Sigmoid colon (tissue), 7 donors: ENCODE measurements at places on chromosomes 7 and 10. TPM values are rescaled to one million over a fixed set of nuclear protein-coding genes. Genes with fewer than 3 reads are reported as not detected.

DNA sequence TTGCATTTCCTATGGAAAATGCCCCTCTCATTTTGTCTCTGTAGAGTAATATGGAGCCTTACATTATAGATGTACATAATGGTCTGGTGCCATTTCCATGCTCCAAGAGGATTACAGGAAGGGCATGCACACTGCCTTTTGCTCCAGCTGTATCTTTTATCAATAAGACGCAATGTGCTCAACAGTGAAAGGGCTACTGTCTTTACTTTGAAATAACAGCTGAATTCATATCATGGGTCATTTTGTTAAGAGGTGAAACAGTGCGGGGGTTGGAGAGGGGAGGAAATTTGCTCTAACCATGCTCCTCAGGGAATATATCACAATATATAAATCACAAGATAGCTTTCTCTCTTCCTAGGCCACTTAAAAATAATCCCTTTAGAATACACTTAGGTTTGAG, 77.7 kb downstream of the ICA1 start:
- no peaks in the 10 kb centered on the region for H3K36me3 ChIP-seq
- no peak overlapping the region for H3K4me3 ChIP-seq
- no peak for DNase-seq
- no peaks in the 10 kb centered on the region for H3K27me3 ChIP-seq

DNA sequence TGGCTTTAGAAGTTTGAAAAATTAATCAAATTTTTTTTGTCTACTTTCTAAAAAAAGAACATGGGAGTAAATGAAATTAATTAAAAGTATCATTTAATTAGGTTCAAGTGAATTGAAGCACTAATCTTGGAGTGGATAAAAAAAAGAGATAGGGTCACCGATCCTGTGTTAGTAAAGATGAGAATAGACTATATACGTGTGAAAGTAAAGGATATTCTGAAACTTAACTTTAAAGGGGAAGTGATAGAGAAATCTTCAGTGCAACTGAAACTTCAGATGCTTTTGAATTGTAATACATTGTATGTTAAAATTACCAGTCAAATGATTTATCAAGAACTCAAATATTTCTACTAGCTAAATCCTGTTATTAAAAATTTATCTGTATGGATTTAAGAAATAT, 4.8 kb downstream of the NHLRC2 start:
- no peak overlapping the region for H3K4me3 ChIP-seq
- no peaks in the 10 kb centered on the region for H3K27me3 ChIP-seq
- H3K4me1 ChIP-seq: peaks cover 37% of the 10 kb centered on the region
- H3K36me3 ChIP-seq: peaks cover 9% of the 10 kb centered on the region

DNA sequence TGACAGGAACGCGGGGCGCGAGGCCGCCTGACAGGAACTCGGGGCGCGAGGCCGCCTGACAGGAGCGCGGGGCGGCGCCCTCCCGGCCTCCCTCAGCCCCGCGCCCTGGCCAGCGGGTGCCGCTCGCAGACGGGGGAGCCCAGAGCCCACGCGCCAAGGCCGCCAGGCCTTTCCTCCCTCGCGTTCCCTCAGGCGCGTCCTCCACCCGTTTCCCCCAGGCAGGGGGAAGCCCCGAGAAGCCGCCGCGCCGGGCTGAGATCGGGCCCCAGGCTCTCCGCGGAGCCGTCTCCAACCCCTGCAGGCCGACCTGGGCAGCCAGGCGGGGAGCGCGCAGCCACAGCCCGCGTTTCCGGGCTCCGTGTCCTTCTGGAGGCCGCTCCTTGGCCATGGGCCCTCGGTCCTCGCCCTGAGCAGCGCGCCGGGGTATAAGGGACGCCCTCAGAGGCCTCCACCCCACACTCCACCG, 17.7 kb downstream of the PTPRN2 start:
- peaks cover 36% of the 10 kb centered on the region for H3K27me3 ChIP-seq
- H3K4me1 ChIP-seq: peaks cover 9% of the 10 kb centered on the region
- no peak overlapping the region for H3K27ac ChIP-seq

DNA sequence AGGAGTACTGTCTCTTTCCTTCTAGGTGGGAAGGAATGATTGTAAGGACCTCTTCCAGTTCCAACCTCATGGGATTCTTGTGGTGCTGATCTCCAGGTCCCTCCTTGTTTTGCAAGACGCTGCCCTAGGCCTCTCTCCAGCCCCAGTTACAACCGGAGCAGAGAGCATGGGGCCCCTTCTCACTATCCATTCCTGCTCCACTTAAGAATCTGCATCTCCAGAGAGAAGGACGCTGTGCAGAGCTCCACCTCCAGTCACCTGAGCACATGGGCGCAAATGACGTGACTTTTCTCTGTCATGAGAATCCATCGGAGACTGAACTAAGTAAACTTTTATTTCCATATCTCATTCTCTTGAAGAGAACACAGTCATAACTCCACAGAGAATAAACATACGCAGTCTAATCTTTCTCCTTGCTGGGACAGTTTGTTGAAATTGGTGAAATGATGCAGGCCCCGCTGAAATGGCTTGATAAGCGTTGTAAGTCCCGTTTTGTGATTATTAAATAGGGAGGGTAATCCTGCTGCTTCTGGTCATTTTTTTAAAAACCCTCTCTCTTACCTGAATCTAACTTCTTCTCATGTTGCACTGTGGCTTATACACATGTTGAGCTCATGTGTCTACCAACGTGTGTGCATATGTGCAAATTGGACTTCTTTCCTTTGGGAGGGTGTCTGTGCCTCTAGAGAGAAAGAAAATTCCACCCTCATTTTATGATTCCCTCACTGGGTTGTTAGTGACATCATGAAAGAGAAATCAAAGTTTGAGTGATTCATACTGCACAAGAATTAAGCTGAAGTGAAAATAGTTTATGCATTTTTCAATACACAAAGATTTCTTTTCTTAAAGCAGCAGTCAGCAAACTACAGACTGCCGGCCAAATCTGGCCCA, 133.2 kb upstream of the TBX20 start:
- H3K4me1 ChIP-seq: no peaks in the 10 kb centered on the region
- no peak overlapping the region for H3K4me3 ChIP-seq
- no peak for DNase-seq

GRCh38 chr7:30430777-30431176, 47.8 kb downstream of the NOD1 start:
- peaks cover 21% of the 10 kb centered on the region for H3K36me3 ChIP-seq
- H3K27ac ChIP-seq: peak overlapping the region; percentile 37
- peak; percentile 50 for DNase-seq
- H3K27me3 ChIP-seq: no peaks in the 10 kb centered on the region

GRCh38 chr10:4373612-4374011, 452.4 kb upstream of the AKR1E2 start:
- no peaks in the 10 kb centered on the region for H3K36me3 ChIP-seq
- H3K4me3 ChIP-seq: no peak overlapping the region
- no peak for DNase-seq
- H3K27ac ChIP-seq: no peak overlapping the region
- no peaks in the 10 kb centered on the region for H3K27me3 ChIP-seq

DNA sequence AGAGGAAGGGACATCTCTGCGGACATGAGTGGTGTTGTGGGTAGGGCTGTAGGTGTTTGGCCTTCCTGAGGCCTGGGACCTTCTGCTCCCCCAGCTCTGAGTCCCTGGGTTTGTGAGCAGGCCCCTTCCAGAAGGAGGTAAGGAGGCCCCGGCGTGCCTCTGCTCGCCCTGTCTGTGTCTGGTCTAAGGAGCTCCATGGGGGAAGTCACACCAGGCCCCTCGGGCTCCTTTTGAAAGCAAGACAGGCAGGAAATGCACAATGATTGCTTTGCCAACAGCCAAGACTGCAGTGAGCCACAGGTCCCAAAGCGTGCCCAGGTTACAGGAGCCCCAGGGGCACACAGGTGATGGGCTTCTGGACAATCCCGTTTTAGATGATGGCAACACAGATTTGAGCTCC, 89.5 kb downstream of the FAM53B start:
- no peaks in the 10 kb centered on the region for H3K27me3 ChIP-seq
- H3K36me3 ChIP-seq: no peaks in the 10 kb centered on the region
- peak overlapping the region; percentile 39 for H3K27ac ChIP-seq
- H3K4me1 ChIP-seq: no peaks in the 10 kb centered on the region
- no peak for DNase-seq

GRCh38 chr10:91513598-91514424, 103.7 kb downstream of the HECTD2 start:
- no peak overlapping the region for H3K4me3 ChIP-seq
- peak overlapping the region; percentile 47 for H3K27ac ChIP-seq
- DNase-seq: no peak
- H3K27me3 ChIP-seq: no peaks in the 10 kb centered on the region

DNA sequence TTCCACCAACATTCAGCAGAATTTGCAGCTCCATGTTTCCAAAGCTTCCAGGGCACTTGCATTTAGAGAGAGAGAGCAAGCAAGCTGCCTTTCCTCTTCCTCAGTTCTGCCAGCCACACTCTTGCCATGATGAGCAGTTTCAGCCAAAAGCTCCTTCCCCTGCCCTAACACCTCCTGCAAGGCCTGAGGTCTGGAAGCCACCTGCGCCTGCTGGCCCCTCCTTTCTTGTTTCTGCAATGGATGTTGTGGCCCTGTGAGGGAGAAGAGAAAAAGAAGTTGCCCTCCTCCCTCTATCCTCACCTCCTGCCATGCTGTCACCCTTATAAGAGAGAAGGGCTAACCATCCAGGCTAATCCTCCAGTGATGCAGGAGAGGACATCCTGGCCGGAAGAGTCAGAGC, 48.7 kb downstream of the IKZF1 start:
- H3K27me3 ChIP-seq: no peaks in the 10 kb centered on the region
- H3K27ac ChIP-seq: no peak overlapping the region
- no peak overlapping the region for H3K4me3 ChIP-seq
- DNase-seq: no peak

GRCh38 chr7:114933658-114934057, 11.8 kb downstream of the MDFIC start:
- no peak overlapping the region for H3K4me3 ChIP-seq

DNA sequence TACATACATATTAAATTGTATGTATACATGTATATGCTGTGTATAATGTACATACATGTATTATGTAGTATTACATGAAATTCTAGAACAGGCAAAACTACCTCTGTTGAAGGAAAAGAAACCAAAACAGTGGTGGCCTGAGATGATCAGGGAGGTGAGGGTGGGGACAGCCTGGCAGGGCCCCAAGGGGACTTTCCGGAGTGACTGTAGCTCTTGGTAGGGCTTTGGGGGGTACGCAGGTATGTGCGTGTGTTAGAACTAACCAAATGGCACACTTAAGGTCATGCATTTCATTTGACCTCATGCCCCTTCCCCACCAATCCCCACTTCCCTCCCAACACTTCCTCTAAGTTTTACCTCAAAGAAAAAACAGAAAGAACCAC, 31.3 kb downstream of the CTBP2 start:
- DNase-seq: no peak
- peaks cover 28% of the 10 kb centered on the region for H3K36me3 ChIP-seq
- no peak overlapping the region for H3K27ac ChIP-seq
- H3K27me3 ChIP-seq: no peaks in the 10 kb centered on the region

GRCh38 chr10:77390481-77390891, 247.1 kb downstream of the KCNMA1 start:
- peak overlapping the region; percentile 74 for H3K27ac ChIP-seq
- no peak for DNase-seq
- no peaks in the 10 kb centered on the region for H3K36me3 ChIP-seq
- H3K27me3 ChIP-seq: no peaks in the 10 kb centered on the region

- no peaks in the 10 kb centered on the region for H3K36me3 ChIP-seq
- H3K4me3 ChIP-seq: no peak overlapping the region
- H3K27ac ChIP-seq: no peak overlapping the region
- peaks cover 64% of the 10 kb centered on the region for H3K4me1 ChIP-seq
- H3K27me3 ChIP-seq: no peaks in the 10 kb centered on the region
Observed at GRCh38 chr7:50723173-50723572, 59.5 kb downstream of the GRB10 start.

- DNase-seq: no peak
- H3K4me1 ChIP-seq: no peaks in the 10 kb centered on the region
- no peaks in the 10 kb centered on the region for H3K36me3 ChIP-seq
Observed at GRCh38 chr10:89296220-89296648, 5.6 kb upstream of the IFIT2 start.

- no peaks in the 10 kb centered on the region for H3K4me1 ChIP-seq
- H3K4me3 ChIP-seq: no peak overlapping the region
- peaks cover 23% of the 10 kb centered on the region for H3K36me3 ChIP-seq
- no peak for DNase-seq
- no peak overlapping the region for H3K27ac ChIP-seq
- no peaks in the 10 kb centered on the region for H3K27me3 ChIP-seq
Observed at GRCh38 chr7:158945519-158945918, 89.2 kb downstream of the DYNC2I1 start.

GRCh38 chr7:24566274-24566673, 7.0 kb upstream of the PALS2 start:
- no peaks in the 10 kb centered on the region for H3K36me3 ChIP-seq
- H3K4me3 ChIP-seq: no peak overlapping the region
- no peak for DNase-seq

GRCh38 chr10:104498347-104499081, 142.6 kb upstream of the SORCS3 start:
- peaks cover under 1% of the 10 kb centered on the region for H3K4me1 ChIP-seq
- H3K27me3 ChIP-seq: no peaks in the 10 kb centered on the region
- DNase-seq: no peak

DNA sequence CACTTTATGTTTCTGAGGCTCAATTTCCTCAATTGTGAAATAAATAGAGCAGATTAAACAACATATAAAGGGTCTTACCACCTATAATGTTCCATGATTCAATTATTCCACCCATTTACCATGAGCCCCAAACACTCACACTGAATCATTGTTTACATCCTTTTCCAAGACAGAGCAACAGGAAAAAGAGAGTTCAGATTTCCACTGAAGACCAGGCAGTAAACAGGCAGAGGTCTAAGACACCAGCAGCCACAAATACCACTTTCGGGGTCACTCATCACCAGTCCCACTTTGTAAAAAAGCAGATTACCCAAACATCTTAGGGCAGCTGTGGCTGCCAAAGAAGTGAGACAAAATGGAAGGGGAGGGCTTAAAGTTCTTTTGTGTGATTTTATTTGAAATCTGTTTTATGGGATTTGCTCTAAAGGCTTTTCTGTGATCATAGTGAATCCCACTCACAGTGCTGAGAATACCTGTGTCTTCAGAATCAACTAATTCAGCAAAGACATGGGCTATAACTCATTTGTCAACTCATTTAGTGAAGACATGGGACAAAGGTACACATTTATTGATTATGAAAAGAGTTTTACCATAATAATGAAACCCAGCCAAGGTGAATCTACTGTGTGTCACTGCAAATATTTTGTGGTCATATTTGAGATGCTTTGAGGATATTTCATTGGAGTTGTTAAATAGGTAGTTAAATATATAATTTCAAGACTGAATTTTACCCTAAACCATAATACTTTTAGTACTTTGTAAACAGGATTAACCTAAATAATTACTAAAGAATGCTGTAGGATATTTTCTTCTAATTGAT, 24.8 kb upstream of the DLD start:
- H3K36me3 ChIP-seq: no peaks in the 10 kb centered on the region
- H3K4me3 ChIP-seq: no peak overlapping the region
- no peak for DNase-seq
- no peak overlapping the region for H3K27ac ChIP-seq

GRCh38 chr10:12788277-12788676, 213.2 kb downstream of the CCDC3 start:
- H3K27me3 ChIP-seq: no peaks in the 10 kb centered on the region
- DNase-seq: no peak
- H3K27ac ChIP-seq: no peak overlapping the region
- H3K36me3 ChIP-seq: no peaks in the 10 kb centered on the region
- no peak overlapping the region for H3K4me3 ChIP-seq
- no peaks in the 10 kb centered on the region for H3K4me1 ChIP-seq

The WNT8B gene
- total RNA-seq: not detected

The CALCR gene
- total RNA-seq: not detected

The C10orf105 gene
- not detected for total RNA-seq

The OR2A5 gene
- total RNA-seq: not detected

The DTX2 gene
- total RNA-seq: 11.1 TPM
